ENCODE measurements at places on chromosomes 5 and 9. TPM values are rescaled to one million over a fixed set of nuclear protein-coding genes. Genes with fewer than 3 reads are reported as not detected.

DNA sequence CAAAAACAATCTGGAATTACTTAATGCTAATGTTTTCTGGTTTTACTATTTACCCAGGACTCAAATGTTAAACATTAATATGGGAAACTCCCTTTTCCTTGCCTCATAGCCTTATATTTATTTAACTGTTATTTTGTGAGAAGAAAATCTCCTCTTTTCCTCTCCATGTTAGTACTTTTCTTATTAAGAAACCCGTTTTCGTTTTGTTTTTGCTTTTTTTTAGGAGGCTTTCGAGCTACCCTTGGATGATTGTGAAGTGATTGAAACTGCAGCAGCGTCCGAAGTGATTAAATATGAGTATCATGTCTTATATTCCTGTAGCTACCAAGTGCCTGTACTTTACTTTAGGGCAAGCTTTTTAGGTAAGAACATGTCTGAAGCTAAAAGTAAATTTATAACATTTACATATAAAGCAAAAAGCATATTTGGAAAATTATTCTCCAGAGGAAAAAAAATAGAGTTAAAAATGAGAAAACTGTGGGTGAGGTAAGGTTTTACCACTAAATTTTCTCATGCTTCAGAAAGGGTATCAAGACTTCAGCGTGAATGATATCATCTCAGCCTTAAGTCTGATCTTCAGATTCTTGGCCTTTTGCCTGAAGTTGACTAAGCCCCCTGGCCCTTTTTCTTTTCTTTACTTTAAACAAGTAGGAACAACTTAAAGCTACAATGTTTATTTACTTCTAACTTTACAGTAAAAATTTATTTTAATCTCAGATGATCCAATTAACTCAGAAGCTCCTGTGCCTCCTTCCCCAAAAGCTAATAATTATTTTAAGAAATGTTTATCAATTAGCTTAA lies 113.8 kb downstream of the RPS23 start:
- H3K27me3 ChIP-seq: no peaks in the 10 kb centered on the region
- peaks cover 29% of the 10 kb centered on the region for H3K4me1 ChIP-seq
- no peak overlapping the region for H3K4me3 ChIP-seq
- DNase-seq: no peak
- no peaks in the 10 kb centered on the region for H3K36me3 ChIP-seq

DNA sequence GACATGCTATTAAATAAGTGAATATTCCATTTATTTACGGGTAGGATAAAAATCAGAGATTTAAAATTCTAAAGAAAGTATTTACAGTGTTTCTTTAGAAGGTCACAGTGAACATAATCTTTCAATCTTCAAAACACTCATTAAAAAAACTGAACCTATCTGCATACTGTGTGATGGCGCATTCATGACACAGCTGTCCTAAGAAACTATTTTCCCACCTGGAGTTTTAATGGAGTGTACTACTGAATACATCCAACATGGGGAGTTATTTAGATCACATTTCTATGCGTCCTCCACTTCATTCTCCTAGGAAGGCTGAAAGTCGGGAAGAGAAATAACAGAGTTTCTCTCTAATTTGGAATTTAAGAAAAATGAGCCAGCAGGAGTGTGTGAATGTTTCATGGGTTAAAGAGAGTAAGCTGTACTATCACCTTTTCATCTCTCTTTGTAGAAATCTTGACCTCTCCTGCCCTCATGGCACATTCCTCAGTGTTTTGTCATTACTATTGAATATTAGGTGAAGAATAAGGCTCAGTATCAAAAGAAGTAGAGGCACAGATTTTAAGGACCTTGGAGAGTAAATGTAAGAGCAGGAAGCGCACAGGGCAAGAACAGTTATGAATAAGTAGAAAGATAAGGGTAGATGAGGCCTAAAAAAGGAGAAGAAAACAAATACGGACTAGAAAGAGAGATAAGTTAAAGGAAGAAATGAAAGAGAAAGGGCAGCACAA lies 551.2 kb upstream of the TUSC1 start:
- DNase-seq: no peak
- H3K27ac ChIP-seq: no peak overlapping the region
- no peaks in the 10 kb centered on the region for H3K36me3 ChIP-seq
- no peaks in the 10 kb centered on the region for H3K4me1 ChIP-seq

DNA sequence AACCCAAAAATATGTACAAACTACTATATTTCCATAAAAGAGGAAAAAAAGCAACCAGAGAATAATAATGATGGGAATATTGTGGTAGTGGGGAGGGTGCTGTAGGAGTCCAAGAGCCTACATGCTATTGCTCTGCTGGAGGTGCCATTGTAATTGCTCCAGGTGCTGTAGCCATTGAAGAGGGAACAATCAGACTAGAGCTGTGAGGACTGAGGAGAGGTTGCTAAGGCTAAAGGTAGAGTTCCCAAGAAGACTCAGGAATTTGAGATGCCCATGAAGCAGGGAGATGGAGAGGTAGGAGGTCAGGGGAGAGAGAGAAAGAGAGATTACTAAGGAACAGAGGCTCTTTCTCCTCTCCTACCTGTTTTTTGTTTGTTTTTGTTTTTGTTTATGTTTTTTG lies 394.0 kb downstream of the DMRTA1 start:
- H3K36me3 ChIP-seq: peaks cover 5% of the 10 kb centered on the region
- DNase-seq: no peak
- no peak overlapping the region for H3K4me3 ChIP-seq
- peaks cover 1% of the 10 kb centered on the region for H3K27me3 ChIP-seq
- H3K4me1 ChIP-seq: no peaks in the 10 kb centered on the region

GRCh38 chr9:129182625-129183494 lies 4.8 kb upstream of the IER5L start:
- peaks cover 31% of the 10 kb centered on the region for H3K4me1 ChIP-seq
- no peaks in the 10 kb centered on the region for H3K36me3 ChIP-seq
- DNase-seq: peak; percentile 68
- H3K27me3 ChIP-seq: peaks cover 15% of the 10 kb centered on the region

- H3K4me3 ChIP-seq: no peak overlapping the region
- peaks cover 5% of the 10 kb centered on the region for H3K4me1 ChIP-seq
Measured at GRCh38 chr5:121273833-121274433, 577.7 kb upstream of the FTMT start.

- H3K4me3 ChIP-seq: no peak overlapping the region
- no peak for DNase-seq
- H3K36me3 ChIP-seq: no peaks in the 10 kb centered on the region
- H3K27me3 ChIP-seq: peaks cover 2% of the 10 kb centered on the region
- no peak overlapping the region for H3K27ac ChIP-seq
- no peaks in the 10 kb centered on the region for H3K4me1 ChIP-seq
Measured at GRCh38 chr5:73531356-73531755, 33.1 kb downstream of the BTF3 start.

- H3K36me3 ChIP-seq: no peaks in the 10 kb centered on the region
- DNase-seq: no peak
- no peak overlapping the region for H3K4me3 ChIP-seq
- H3K4me1 ChIP-seq: peaks cover 6% of the 10 kb centered on the region
- no peak overlapping the region for H3K27ac ChIP-seq
- no peaks in the 10 kb centered on the region for H3K27me3 ChIP-seq
Measured at GRCh38 chr5:157758706-157759105, 15.2 kb downstream of the LSM11 start.

DNA sequence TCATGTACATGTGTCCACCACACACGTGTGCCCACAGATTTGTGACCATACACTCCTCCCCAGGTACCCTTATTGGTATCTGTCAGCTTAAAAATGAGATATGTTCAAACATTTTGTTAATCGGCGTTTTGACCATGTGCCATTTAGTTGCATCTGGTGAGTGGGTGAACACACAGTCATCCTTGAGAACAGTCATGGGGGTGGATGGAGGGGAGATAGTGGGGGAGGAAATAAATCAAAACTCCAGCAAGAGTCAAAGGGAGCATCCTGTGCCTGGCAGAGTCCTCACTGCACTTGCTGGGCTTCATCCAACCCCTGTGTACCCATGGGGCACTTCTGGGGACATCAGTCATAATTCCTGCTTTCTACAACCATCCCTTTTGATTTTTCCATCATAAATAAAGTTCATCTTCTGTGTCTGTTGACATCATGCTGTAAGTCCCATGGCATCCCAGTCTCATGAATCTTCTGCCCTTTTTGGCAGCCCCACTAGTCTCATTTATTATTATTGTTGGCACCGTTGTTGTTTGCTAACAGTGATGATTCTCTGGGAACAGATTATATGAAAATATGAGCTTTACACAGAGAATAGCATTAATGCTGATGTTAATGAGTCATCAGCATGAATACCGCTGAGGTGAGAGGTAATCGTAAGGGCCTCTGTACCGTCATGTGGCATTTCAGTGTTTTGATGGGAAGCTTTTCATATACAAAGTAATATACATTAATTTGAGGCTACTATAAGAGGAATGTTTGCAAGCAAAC lies 24.4 kb upstream of the CLK4 start:
- DNase-seq: no peak
- no peak overlapping the region for H3K27ac ChIP-seq
- H3K4me3 ChIP-seq: no peak overlapping the region
- H3K4me1 ChIP-seq: no peaks in the 10 kb centered on the region

GRCh38 chr9:17810317-17810716 lies 231.5 kb downstream of the SH3GL2 start:
- H3K27me3 ChIP-seq: no peaks in the 10 kb centered on the region
- H3K27ac ChIP-seq: no peak overlapping the region

DNA sequence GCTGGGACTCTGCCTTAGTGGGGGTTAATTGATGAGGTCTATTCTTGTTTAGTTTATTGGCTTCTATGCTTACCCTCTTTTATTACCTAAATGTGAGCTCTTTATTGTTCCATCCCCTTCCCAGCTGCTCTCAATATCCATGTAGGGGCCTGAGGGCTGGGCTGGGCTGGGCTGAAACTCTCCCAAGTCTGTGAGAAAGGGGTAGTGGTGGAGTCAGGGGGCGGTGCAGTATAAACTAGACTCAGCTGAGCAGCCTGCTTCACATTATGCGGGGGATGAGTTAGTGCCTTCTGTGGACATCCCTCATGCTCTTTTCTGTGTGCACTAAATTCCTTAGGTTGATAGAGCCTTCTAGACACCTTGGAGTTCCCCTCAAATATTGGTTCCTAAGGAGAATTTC lies 451.8 kb upstream of the PTGER4 start:
- no peaks in the 10 kb centered on the region for H3K4me1 ChIP-seq
- no peak overlapping the region for H3K4me3 ChIP-seq
- no peaks in the 10 kb centered on the region for H3K27me3 ChIP-seq
- no peak overlapping the region for H3K27ac ChIP-seq
- DNase-seq: no peak
- H3K36me3 ChIP-seq: no peaks in the 10 kb centered on the region

DNA sequence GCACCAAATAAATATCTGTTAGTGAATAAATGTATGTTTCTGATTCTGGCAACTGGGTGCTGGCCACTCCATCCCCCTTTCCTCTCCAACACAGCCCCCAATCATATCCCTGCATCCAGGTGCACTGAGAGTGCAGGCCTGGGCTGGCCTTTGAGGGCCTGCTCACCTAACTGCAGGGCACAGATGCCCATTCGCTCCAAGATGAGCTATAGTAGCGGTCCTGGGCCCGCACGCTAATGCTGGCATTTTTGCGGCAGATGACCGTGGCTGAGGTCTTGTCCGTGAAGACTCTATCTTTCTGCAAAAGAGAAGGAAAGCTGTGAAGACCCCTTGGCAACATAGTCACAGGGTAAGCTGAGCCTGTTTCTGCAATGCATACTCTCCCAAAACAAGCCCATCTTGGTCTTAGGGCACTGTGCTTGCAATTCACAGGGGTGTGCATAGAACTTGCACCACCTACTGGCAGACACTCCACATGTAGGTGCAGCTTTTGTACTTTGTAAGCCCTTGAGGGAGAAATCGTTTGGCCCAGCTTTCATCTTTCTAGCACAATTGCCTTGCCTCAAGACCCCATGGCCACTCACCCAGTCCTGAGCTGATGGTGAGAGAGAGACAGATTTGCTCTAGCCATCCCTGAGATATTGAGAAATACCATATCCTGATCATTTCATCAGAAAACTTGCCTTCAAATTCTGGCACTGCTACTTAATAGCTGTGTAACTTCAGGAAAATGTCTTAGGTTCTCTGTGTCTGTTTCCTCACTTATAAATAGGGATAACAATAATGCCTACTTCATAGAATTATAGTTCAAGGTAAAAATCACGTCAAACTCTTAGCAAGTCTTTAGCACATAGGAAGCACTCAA lies 13.5 kb downstream of the IL12B start:
- no peak overlapping the region for H3K27ac ChIP-seq
- H3K4me1 ChIP-seq: peaks cover 4% of the 10 kb centered on the region
- DNase-seq: peak; percentile 38

DNA sequence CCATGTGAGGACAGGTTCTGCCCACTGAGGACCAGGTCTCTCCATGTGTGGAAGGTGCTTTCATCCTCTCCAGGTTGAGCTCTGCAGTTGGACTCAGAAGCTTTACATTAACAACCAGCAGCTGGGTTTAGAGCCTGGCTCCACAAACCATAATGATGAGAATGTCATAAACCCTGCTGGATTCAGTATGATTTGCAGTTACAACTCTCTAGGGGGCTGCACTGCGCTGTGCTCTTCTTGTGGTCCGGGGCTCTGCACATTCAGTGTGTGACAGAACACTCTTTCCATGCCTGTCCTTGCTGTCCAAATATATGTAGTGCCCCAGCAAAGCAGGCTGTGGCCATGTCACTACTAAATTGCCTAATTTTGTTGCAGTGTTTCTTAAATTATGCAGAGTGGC lies 334.3 kb downstream of the ICE1 start:
- no peaks in the 10 kb centered on the region for H3K36me3 ChIP-seq
- no peak overlapping the region for H3K27ac ChIP-seq
- peaks cover 3% of the 10 kb centered on the region for H3K27me3 ChIP-seq
- DNase-seq: no peak

DNA sequence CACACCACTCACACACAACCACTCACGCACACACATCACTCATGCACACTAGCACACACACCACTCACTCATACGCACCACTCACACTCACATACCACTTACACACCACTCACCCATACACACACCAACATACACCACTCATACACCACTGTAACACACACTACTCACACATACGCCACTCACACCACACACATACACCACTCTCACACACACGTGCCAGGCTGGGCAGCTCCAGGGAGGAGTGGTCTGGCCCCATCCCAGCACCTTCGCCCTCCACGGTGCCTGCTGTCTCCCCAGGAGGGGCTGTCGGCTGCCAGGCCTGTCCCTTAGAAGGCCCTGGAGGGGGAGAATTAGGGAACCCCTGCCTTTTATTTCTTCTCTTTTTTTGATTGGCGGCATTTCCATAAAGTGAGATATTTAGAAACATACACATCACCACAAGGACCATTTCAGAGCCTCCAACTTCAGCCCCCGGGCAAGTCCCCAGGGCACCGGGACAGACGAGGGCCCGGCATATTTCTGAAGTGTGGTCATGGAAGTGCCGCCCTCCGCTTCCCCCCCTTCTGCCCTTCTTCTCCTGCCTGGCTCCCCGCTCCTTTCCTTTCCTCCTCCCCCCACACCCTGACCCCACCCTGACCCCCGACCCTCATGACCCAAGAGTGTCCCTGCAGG lies 6.3 kb upstream of the ASB6 start:
- DNase-seq: no peak
- peak overlapping the region; percentile 1 for H3K4me3 ChIP-seq
- H3K27ac ChIP-seq: no peak overlapping the region
- H3K36me3 ChIP-seq: no peaks in the 10 kb centered on the region
- H3K27me3 ChIP-seq: peaks cover 6% of the 10 kb centered on the region

- H3K27ac ChIP-seq: no peak overlapping the region
- H3K4me1 ChIP-seq: no peaks in the 10 kb centered on the region
- H3K27me3 ChIP-seq: peaks cover 5% of the 10 kb centered on the region
- DNase-seq: peak; percentile 79
- no peaks in the 10 kb centered on the region for H3K36me3 ChIP-seq
Measured at GRCh38 chr5:178839319-178839704, 20.4 kb upstream of the ZNF354B start.

The PCDHB12 gene
- total RNA-seq: 14.4 TPM

The ZNF354C gene
- total RNA-seq: 11.4 TPM

The PCDHB15 gene
- total RNA-seq: 29.5 TPM

The DOCK8 gene
- 0.22 TPM for total RNA-seq

The FABP6 gene
- total RNA-seq: 7.7 TPM

The LAMC3 gene
- total RNA-seq: 0.17 TPM

Data from glutamatergic neuron (in vitro differentiated cells).